Activated naive CD4-positive, alpha-beta T cell treated with Interleukin-2 at 50 U/mL for 16 hours (primary cell): ENCODE measurements at places on chromosomes 5 and 9.

- DNase-seq: no peak
Observed at GRCh38 chr9:7984203-7984602, 184.6 kb upstream of the DMAC1 start.

- no peak for DNase-seq
Observed at GRCh38 chr9:134371731-134372130, 45.5 kb downstream of the RXRA start.

GRCh38 chr5:116423141-116423540 lies 151.5 kb downstream of the SEMA6A start:
- DNase-seq: no peak

DNA sequence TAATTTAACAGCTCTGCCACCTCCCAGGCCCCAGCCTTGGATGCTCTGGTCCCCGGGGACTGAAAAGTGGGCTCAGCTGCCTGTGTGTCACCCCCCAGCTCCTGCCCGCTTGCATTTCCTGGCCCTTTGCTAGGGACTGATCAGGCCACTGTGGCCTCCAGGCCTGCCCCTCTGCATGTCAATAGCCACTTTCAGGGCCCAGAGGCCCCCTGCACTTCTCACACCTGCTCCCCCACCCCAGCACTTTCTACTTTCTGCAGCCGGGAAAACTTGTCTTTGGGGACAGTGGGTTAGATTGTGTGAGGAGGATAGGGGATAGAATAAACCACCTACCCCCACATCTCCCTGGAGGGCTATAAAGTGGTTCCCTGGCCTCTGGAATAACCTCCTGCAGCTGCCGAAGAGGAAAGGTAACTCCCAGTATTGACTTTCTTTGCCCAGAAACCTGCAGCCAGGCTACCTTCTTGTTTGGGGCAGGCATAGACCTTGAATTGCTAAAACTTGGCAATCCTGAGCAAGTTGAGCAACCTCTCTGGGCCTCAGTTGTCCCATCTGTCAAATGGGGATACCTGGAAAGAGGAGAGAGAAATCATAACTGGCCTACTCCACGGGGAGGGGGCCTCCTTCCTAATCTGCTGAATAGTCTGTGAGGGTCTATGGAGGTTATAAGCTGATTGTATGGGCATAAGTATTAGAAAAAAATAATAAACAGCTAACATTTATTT lies 7.8 kb downstream of the AIF1L start:
- no peak for DNase-seq

DNA sequence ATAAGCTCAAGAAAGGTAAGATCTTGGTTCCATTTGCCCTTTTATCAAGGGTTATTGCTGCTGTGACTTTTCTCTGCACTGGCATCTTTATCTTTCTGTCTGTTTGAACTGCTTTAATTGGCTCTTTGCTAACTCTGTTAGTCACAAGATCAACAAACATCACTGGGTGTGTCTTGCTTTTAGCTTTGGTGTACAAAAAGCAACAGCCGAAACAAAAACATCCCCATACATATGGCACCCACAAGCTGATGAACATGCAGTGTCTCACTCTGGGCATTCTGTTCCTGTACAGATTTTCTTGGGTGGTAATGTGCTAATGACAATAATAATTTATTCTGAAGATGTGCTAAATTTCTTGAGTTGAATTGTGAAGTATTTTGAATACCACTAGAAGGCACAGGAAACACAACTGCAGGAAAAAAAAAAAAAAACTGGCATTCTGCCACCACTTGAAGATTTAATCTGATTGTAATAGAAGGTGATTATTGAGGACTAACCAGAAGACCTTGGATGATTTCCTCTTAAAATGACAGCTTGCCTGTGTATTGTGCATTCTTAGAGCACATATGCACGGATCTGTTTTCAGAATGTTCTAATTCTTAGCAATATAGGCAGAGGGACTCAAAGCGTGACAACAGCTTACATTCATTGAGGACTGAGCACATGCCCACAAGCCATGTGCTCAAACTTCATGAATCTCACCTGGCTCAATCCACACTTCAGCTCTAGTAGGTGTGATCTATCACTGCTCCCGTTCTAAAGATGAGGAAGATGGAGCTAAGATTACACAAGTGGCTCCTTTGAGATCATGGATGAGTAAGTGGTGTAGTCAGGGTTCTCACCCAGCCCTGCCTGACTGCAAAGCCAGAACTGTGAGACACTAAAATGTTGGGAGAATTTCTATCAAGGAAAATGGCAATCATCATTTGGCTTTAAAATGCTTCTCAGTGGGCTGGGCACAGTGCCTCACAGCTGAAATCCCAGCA lies 96.4 kb downstream of the EBF1 start:
- no peak for DNase-seq

DNA sequence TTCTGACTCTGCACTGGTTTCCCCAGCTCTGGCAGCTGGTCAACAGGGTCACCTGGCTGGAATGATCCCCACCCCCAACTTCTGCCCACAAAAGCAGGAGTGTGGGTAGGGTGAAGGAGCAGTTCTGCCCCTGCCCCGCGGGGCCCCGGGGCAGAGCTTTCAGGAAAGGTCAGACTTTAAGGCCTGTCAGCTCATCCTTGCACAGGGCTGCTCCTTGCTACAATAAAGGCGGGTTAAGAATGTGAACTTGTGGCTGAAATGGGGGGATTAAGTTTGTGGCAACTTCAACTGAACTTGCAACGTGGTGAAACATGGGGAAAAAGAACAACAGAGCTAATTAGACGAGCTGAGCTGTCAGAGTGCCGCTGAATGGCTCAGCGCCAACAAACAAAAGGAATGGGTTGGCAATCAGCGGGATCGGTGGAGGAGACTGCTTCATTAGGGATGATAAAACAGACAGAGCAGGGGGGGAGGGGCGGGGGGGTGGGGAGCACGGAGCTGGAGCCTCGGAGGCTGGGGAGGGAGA lies 50.8 kb downstream of the CRB2 start:
- no peak for DNase-seq

DNA sequence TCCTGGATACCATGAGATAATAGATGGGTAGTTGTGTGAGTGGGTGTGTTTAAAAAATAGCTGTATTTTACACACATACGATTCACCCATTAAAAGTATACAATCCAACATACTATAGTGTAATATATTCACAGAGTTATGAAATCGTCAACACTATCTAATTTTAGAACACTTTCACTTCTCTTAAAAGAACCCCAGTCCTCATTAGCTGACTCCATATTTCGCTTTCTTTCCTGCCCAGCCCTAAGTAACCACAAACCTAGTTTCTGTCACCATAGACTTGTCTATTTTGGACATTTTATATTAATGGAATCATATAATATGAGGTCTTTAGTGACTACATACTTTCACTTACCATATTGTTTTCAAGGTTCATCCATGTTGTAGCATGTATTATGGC lies 63.8 kb upstream of the S1PR3 start:
- DNase-seq: no peak

DNA sequence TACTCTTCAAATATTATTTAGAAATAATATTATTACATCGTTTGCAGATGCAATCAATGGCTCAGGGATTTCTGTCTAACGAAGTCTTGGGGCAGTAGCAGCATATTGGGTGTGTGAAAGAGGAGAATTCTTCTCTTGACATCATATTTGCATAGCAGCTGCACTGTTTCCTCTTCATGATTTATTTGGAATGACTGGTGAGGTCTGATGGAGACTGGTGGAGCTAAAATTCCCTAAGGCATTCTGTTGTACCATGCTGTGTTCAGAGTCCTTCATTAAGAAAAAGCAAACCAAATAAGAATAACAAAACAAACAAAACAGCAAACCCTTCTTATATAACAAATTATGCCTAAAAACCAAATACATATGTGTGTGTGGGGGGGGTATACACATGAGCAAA lies 177.6 kb downstream of the DIRAS2 start:
- DNase-seq: no peak

DNA sequence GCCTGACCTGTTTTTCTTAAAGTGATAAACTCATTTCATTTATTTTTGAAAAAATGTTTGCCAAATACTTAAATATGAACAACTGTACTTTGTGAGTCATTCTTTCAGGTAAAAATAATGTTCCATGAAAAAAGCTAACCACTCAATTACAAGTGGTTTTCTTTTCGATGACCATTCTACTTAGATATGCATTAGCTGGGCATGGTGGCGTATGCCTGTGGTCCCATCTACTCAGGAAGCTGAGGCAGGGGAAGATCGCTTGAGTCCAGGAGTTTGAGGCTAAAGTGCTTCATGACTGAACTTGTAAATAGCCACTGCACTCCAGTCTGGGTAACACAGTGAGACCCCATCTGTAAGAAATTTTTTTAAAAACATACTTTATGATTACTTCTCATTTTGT lies 4.0 kb upstream of the WDR70 start:
- no peak for DNase-seq

GRCh38 chr9:117290856-117291622 lies 123.8 kb downstream of the ASTN2 start:
- DNase-seq: no peak

DNA sequence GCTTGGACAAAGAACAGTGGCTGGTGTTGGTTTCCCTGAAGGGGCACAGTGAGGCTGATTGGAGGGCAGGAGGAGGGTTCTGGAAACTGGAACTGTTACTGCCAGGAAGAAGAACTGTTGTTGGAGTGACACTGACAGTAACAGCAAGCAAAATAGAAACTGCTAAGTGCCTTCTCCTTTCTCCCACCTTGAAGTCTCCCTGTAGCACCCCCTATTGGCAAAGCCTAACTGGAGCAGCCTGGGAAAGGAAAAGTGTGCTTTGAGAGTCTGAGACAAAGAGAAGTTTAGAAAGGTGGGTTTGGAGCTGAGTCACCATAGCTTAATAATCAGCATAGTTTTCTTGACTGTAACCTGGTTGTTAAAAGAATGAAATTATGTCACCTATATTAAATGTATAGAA lies 2.5 kb upstream of the TMEM174 start:
- peak; percentile 18 for DNase-seq

DNA sequence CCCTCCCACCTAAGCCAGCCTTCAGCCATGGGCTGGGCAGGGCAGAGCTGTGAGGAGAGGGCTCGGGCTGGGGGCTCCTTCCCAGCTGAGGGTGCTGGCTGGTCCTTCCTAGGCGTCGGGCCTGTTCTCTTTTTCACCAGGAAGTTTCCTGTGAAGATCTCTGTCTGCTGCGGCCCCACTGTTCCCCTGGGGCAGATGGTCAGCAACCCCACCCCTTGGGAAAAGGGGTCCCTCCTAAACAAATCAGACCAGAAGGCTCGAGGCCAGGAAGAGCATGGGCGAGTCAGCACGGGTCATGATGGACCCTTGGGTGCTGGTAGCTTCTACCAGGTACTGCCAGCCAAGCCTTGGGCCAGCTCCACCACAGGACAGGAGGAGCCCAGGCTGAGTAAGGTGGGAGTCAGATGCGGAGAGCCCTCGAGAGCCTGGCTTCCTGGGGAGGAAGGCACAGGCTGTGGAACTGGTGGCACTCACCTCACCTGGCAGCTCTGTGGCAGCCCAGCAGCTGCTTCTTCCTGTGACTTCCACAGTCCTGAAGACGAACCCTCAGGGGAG lies 3.5 kb downstream of the CACNA1B start:
- DNase-seq: no peak

- DNase-seq: no peak
Observed at GRCh38 chr5:20335978-20336377, 348.0 kb upstream of the CDH18 start.

DNA sequence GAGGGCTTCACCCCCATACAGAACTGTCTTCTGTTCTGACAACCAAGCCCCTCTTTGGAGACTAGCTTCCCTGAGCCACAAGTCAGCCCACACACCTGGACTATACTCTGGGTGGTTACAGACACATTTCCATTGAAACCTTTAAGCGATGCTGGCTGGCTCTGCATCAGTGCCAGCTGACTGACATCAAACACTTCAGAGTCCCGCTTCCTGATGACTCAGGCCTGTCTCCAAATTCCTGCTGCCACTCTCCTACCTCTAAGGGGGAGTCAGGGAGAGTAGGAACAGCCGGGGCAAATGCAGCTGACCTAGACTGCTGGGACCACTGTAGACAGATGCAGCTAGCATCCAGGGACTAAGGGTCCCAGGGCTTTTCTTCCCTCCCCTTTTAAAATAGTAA lies 59.4 kb downstream of the SIL1 start:
- DNase-seq: no peak
